ENCODE measurements at places on chromosomes 5 and 9. TPM values are rescaled to one million over a fixed set of nuclear protein-coding genes. Genes with fewer than 3 reads are reported as not detected.

- no peak overlapping the region for H3K4me3 ChIP-seq
- peaks cover 28% of the 10 kb centered on the region for H3K36me3 ChIP-seq
- no peaks in the 10 kb centered on the region for H3K27me3 ChIP-seq
- H3K27ac ChIP-seq = no peak overlapping the region
- DNase-seq = no peak
Observed at GRCh38 chr9:93288341-93288740, 104.4 kb downstream of the WNK2 start.

GRCh38 chr5:171728686-171729085, 56.9 kb upstream of the SMIM23 start:
- peaks cover 34% of the 10 kb centered on the region for H3K27me3 ChIP-seq
- no peak for DNase-seq
- no peak overlapping the region for H3K4me3 ChIP-seq
- no peaks in the 10 kb centered on the region for H3K4me1 ChIP-seq
- no peaks in the 10 kb centered on the region for H3K36me3 ChIP-seq

DNA sequence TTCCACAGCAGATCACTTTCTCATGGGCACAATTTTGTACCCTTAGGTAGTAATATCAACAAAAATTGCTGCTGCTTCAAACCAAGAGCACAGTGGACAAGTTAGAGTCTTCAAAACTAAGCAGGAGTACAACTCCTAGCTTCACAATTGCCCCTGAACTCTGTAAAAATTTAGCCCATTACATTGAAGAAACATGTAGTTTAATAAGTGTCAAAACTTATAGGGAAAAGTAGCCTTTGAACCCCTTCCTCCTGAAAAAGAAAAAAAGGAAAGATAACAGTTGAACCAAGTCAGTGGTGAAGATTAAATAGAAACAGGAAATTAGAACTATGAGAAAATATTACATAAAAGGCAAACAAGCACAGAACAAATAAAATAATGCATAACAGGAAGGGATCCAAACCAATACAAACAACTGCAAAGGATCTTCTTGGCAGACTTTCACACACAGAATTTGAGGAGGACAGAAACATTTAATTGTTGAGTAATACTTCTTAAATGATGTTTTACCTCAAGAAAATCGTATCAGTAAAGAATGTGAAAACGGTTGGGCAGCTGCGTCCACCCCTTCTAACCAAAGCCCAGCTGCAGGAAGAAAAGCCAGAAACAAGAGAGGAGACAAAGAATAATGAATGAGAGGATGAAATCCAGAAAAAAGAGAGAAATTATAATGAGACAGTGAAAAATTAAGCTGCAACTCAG, 636.0 kb downstream of the NR2F1-AS1 start:
- H3K36me3 ChIP-seq = peaks cover 18% of the 10 kb centered on the region
- H3K27ac ChIP-seq = peak overlapping the region; percentile 92
- H3K27me3 ChIP-seq = no peaks in the 10 kb centered on the region
- H3K4me1 ChIP-seq = peaks cover 78% of the 10 kb centered on the region
- H3K4me3 ChIP-seq = peak overlapping the region; percentile 51

DNA sequence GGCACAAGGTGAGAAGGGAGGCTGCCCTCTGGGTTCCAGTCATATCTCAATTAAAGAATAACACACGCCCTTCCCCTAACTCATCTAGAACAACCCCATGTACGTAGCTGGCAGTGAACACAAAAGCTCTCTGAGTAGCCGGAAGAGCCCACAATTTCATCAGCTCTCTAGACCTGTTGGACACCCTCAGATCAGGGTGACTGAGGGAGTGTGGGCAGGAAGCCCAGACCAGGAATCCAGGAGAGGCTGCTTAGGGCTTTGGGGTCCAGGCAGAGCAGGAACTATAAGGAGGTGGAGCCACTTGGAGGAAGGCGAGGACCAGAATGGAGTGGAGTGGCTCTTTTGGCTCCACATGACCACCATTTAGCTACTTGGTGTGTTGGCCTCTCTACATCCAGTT, 237.4 kb downstream of the NR3C1 start:
- peaks cover 8% of the 10 kb centered on the region for H3K36me3 ChIP-seq
- no peaks in the 10 kb centered on the region for H3K27me3 ChIP-seq
- peak overlapping the region; percentile 6 for H3K27ac ChIP-seq
- H3K4me3 ChIP-seq = no peak overlapping the region

GRCh38 chr5:34772267-34773098, 66.5 kb upstream of the TTC23L start:
- H3K36me3 ChIP-seq = no peaks in the 10 kb centered on the region
- no peak overlapping the region for H3K27ac ChIP-seq
- no peaks in the 10 kb centered on the region for H3K4me1 ChIP-seq
- no peaks in the 10 kb centered on the region for H3K27me3 ChIP-seq

- DNase-seq = no peak
- H3K4me1 ChIP-seq = no peaks in the 10 kb centered on the region
- no peak overlapping the region for H3K27ac ChIP-seq
- H3K4me3 ChIP-seq = no peak overlapping the region
- H3K27me3 ChIP-seq = peaks cover 31% of the 10 kb centered on the region
Observed at GRCh38 chr5:163772644-163773043, 267.2 kb downstream of the MAT2B start.

- no peak overlapping the region for H3K4me3 ChIP-seq
- no peak overlapping the region for H3K27ac ChIP-seq
- H3K36me3 ChIP-seq = peaks cover 12% of the 10 kb centered on the region
- no peak for DNase-seq
- no peaks in the 10 kb centered on the region for H3K27me3 ChIP-seq
Observed at GRCh38 chr5:88263349-88263748, 5.3 kb downstream of the TMEM161B start.

Gene OR5C1
- total RNA-seq = not detected

DNA sequence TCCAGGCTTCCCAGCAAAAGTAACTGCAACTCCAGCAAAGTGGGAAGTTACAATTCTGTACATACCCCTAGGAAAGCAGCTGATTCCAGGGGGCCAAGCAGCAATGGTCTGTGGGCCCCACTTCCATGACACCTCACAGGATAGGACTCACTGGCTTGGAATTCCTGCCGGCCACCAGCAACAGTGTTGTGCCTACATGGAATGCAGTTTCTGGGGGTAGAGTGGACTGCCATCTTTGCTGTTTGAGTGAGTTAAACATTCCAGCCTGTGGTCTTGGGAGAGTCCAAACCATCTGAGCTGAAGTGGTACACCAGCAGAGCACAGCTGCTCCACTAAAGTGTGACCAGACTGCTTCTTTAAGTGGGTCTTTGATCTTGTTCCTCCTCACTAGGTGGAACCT, 13.4 kb upstream of the FBN2 start:
- H3K27ac ChIP-seq = no peak overlapping the region
- DNase-seq = no peak
- no peak overlapping the region for H3K4me3 ChIP-seq
- H3K4me1 ChIP-seq = peaks cover 9% of the 10 kb centered on the region
- no peaks in the 10 kb centered on the region for H3K36me3 ChIP-seq

GRCh38 chr5:132420706-132421272, 51.3 kb downstream of the SLC22A5 start:
- no peak overlapping the region for H3K4me3 ChIP-seq
- H3K27me3 ChIP-seq = no peaks in the 10 kb centered on the region
- peaks cover 54% of the 10 kb centered on the region for H3K4me1 ChIP-seq
- H3K27ac ChIP-seq = no peak overlapping the region
- no peak for DNase-seq

DNA sequence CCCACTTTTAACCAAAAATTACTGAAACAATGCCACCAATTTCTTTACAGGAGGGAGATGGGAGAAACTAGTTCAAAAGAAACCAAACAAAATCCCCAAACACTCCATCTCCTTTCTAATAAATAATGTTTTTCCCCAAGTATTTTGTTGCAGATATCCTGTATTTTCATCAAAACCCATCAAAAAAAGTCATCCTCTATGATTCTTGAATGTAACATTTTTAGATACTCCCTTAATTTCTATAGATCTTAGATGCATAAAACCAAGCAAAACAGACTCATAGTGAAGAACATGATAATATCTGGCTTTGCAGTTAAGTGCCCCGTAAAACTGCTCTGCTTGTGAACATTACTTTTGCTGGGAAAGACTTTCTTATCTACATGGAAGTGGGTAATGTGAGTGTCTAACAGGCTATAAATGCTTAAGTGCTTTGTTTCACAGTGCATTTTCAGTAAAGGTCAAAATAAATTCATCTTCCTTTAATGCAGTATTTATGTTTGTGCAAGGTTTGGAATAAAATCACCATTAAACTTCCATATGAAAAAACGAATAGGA, 77.3 kb upstream of the TBCA start:
- H3K4me3 ChIP-seq = no peak overlapping the region
- H3K27ac ChIP-seq = no peak overlapping the region
- H3K36me3 ChIP-seq = peaks cover 6% of the 10 kb centered on the region
- no peak for DNase-seq

Gene CDH9
- total RNA-seq = not detected

DNA sequence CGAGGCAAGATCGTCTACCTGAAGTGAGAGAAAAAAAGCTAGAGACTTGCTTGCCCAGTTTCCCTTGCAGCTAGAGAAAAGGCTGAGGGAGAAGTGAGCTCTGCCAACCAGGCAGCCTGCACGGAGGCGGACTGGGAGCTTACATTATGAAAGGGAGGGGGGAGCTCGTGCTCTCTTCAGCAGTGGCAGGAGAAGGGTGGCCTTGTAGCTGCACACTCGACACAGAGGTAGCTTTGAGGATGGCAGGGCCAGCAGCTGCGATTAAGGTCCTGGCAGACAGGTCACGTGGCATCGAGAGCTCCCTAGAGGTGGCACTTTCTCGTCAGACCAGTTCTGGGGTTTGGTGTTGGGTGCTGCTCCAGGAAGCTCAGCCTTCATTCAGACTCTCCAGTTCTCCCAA, 26.7 kb downstream of the APBA1 start:
- no peaks in the 10 kb centered on the region for H3K27me3 ChIP-seq
- peak overlapping the region; percentile 47 for H3K4me3 ChIP-seq
- no peaks in the 10 kb centered on the region for H3K36me3 ChIP-seq

Gene PRUNE2
- total RNA-seq = not detected

- no peaks in the 10 kb centered on the region for H3K27me3 ChIP-seq
- DNase-seq = peak; percentile 54
- no peak overlapping the region for H3K27ac ChIP-seq
- H3K4me1 ChIP-seq = peaks cover 28% of the 10 kb centered on the region
Observed at GRCh38 chr9:134333234-134333873, 7.1 kb downstream of the RXRA start.

GRCh38 chr5:7886849-7887475, 18.0 kb downstream of the MTRR start:
- H3K4me1 ChIP-seq = no peaks in the 10 kb centered on the region
- no peak overlapping the region for H3K27ac ChIP-seq
- H3K27me3 ChIP-seq = no peaks in the 10 kb centered on the region

DNA sequence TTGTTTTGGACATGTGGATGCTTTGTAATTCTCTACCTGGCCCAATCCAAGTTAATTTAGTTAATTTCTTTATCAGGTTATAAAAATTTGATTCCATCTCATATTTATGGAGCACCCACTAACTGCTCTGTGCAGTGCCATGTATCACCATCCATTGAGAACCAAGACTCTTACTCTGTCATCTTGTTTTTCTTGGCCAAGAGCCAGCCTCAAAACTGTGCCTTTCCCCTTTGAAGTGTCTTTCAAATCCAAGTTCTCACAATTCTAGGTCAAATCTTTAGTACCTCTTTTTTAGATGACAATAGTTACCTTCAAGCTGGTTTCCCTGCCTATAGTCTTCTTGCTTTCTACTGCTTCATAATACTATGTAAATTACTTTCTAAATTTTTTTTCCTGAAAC, 3.2 kb downstream of the COMMD10 start:
- DNase-seq = no peak
- H3K27ac ChIP-seq = no peak overlapping the region
- no peak overlapping the region for H3K4me3 ChIP-seq
- H3K36me3 ChIP-seq = peaks cover 22% of the 10 kb centered on the region

Gene GPR150
- 0.24 TPM for total RNA-seq

- H3K36me3 ChIP-seq = no peaks in the 10 kb centered on the region
- H3K4me3 ChIP-seq = no peak overlapping the region
- peaks cover 9% of the 10 kb centered on the region for H3K4me1 ChIP-seq
- H3K27ac ChIP-seq = no peak overlapping the region
Observed at GRCh38 chr5:39863926-39864552, 439.3 kb upstream of the DAB2 start.

Gene COL23A1
- not detected for total RNA-seq

Gene SLC28A3
- total RNA-seq = 18.3 TPM
